ENCODE measurements at places on chromosomes 2 and 18.

- no peak for DNase-seq
Measured at GRCh38 chr2:201021914-201022313, 49.6 kb downstream of the HYCC2 start.

DNA sequence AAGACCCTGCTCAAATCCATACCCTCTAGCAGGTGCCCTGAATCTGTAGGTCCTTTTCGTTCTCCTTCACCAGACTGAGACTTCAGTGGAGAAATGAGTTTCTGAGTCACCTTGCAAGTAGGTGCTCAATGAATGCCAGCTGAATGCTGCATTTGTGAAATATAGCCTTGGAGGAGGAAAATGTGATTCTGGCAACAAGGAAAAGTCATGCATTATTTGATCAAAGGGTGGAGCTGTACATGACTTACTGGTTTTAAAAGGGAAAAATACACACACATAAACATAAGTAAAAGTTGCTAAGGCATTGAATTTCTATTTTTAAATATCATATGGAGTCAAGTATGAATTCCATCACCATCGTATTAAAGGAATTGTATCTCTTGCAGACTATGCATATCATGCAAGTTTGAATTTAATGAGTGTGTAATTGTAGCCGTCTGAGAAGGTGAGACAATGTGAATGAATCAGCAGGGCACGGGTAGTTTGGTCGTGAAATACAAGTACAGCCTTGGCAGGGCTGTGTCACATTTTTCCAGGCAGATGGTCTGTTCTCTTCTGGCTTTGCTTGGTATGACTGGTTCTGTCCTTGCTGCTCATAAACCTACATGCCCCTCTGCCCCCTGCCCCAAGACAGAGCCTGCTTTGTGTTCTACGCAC, 160.8 kb downstream of the COL6A3 start:
- no peak for DNase-seq

GRCh38 chr18:51153659-51154371, 43.7 kb downstream of the MEX3C start:
- DNase-seq: no peak

DNA sequence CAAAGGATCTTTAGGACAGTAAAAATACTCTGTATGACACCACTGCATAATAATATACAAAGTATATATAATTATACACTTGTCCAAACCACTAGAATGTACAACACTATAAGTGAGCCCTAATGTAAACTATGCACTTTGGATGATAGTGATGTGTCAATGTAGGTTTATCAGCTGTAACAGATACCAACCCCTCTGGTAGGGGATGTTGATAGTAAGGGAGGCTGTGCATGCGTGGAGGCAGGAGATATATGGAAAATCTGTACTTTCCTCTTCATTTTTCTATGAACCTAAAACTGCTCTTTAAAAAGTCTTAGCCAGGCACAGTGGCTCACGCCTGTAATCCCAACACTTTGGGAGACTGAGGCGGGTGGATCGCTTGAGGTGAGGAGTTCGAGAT, 37.5 kb upstream of the SP3 start:
- DNase-seq: no peak

DNA sequence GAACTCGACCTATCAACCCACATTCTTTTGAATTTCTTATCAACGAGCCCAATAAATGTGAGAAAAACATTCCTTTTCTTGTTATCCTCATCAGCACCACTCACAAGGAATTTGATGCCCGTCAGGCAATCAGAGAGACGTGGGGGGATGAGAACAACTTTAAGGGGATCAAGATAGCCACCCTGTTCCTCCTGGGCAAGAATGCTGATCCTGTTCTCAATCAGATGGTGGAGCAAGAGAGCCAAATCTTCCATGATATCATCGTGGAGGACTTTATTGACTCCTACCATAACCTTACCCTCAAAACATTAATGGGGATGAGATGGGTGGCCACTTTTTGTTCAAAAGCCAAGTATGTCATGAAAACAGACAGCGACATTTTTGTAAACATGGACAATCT, 378.2 kb downstream of the STK39 start:
- DNase-seq: no peak

DNA sequence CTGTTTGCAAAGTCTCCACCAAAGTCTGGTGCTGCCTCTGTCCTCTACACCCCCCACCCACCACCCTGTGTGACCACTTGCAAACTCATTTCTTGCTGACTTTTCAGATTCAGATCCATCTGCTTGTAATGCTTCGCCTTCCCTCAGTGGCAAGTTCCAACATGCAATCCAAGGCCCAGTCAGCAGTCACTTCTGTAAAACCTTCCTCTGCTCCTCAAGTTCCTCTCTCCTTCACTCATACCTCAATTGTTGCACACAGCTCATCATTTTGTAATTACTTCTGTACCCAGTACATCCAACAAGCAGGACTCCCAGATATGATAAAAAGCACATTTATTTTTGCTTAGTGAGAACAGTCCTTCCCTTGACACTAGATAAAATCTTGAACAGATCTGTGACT, 6.5 kb upstream of the LOXHD1 start:
- DNase-seq: no peak

DNA sequence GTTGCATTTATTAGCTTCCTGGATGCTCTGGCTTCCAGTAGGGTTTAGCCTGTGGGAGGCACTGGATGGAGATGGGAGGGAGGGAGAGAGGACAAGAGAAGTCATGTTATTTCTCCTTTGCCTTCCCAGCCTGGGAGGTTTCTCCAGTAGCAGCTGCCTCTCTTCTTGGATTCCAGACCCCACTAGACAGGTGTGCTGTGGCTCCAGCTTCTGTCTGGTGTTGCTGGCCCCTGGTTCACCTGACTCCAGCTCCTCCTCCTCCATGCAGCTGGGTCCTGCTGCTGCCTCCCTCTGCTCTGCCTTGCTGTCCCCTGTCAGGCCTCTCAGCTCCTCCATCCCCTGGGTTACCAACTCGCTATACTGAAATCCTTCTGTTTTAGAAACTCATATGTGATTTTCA, 188.9 kb upstream of the TNP1 start:
- no peak for DNase-seq

DNA sequence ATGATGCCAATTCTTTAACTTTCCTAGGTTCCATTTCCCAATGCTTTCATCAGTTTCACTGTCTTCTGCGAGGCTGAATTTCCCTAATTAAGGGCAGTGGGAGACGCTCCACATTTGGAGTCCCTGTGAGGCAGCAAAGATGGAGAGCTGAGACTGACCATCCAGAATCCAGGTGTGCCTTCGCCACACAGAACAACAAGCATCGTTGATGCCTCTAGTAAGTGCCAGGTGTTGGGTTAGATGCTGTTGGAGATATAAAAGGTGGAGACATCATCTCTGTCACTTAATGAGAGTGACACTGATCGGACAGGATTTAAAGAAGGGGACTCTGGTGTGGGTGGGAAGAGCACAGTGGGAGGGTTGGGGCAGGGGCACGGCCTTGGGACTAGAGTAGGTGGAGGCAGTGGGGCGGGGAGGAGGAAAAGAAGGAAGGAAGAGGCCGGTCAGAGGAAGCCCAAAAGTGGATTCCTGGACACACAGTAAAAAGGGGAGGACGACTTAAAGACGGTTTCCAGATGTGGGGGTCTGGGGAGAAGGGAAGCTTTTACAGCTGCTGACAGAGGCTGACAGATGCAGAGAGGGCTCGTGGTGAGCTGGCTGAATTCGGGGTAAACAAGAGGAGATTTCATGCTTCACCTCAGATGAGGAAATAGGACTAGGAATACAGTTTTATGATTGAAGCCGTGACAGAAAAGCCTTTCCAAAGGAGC, 113.0 kb downstream of the BCL2 start:
- DNase-seq: no peak

DNA sequence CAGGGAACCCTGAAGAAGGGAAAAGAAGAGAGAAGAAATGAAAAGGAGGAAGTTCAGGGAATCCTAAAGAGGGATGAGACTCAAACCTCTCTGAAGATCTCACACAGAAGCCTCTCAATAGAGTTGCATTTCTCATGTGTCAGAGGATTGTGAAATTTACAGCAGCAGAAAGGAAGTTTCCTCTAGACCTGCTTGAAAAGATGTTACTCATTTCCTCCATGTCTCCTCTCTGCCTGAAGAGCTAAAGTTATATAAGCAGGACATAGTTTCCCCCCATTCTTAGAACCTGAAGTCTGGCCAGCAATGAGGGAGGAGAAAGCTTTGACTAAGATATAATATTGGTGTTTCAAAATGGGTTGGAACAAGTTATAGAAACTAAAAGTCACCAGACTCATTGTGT, 1155.6 kb downstream of the LRP1B start:
- no peak for DNase-seq

DNA sequence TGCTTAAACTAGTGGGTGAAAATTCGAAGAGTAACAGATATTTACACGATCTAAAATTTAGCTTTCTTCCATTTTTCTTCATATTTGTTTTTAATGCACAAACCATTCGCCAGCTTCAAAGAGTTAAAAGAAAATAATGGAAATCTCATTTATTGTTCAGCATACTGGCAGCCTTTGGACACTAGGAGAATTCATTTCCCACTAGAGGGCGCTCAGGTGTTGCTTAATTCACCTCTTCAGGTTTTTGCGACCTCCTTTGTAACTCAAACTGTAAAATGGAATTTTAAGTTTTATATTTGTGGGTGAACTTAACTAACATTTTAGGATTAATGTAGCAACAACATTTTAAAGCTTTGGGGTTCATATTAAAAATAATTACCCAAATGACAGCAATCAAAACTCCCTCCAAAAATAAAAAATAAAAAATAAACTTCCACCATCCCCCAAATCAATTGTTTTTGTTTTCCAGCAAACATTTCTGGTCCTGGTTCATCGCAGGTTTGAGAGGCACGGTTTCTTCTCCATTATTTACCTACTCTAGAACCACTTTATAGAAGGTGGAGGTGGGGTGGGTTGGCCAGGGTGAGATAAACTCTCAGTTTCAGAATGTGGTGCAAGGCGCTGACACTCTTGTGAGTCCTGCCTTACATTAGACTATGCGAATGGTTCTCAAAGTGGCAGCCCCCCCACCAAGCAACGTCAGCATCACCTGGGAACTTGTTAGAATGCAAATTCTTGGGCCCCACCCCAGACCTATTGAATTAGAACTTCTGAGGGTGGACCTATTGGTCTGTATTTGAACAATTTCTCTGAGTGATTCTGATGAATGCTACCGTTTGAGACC, 24.7 kb upstream of the PNPT1 start:
- DNase-seq: peak; percentile 58

DNA sequence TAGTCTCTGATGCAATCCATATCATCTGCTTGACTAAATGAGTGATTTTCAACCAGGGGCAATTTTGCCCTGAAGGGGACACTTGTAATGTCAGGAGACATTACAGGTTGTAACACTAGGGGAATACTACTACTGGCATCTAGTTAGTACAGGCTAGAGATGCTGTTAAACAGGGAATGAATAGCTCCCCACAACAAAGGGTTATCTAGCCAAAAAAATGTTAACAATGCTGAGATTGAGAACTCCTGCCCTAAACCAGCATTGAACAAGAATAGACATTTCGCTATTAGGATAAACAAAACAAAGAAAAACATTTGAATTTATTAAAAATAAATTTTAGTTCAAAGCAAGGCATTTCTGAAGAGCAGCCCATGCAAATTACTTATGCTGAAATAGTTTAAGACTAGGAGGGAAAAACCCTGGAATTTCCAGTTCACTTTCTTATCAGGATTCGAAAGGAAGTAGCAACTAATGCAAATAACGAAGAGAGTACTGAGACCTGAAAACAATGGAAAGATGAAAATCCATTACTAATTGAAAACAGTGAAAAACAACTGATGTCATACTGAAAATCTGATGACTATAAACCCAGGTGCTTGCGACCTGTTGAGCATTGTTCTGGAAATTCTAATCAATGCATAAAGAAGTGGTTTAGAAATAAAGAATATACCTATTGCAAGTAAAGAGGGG, 53.1 kb downstream of the CAB39 start:
- no peak for DNase-seq

DNA sequence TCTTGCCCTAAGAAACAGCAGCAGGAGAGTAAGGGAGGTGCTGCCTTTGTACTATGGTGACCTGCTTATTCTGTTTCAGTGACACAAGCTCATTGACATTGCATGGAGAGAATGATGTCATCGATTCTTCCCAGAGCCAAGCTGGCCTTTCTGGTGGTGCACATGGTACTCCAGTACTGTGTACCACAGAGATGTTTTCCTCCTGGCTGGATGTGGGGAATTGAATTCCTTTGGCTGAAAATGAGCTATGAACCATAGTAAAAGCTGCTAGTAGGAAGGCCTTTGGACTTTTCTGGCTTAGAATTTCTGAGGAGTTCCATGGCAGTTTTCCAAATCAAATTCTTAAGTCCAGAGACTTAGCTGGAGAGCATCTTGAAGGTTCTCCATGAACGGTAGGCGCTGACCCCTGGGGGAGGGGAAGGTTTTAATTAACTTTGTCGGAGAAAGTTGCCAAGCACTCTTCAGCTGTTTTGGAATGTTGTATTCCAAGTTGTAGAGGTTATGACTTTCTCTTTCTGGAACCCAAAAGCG, 17.1 kb upstream of the B3GNT2 start:
- DNase-seq: peak; percentile 43

DNA sequence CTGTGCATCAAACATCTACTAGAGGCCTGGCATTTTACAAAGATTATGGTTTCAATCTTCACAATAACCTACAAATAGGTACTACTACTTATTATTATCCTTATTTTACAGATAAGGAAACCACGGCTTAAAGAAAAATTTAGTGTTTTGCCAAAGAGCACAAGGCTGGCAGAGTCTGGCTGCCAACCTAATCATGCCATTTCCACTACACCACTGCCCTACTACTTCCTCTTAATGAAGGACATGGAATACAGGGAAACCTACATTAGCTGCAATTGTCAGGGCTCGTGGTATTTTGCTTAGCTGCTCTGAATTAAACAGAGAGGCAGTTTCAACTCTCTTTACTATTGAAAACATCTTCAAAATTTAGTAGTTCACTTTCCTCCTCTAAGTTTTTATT, 5.9 kb downstream of the MBOAT2 start:
- DNase-seq: no peak

- no peak for DNase-seq
Measured at GRCh38 chr2:80437959-80438358, 133.4 kb upstream of the LRRTM1 start.

Data from uterus (tissue), 4 donors.